HuH-7.5 (cell line): ENCODE measurements at places on chromosomes 4 and X.

DNA sequence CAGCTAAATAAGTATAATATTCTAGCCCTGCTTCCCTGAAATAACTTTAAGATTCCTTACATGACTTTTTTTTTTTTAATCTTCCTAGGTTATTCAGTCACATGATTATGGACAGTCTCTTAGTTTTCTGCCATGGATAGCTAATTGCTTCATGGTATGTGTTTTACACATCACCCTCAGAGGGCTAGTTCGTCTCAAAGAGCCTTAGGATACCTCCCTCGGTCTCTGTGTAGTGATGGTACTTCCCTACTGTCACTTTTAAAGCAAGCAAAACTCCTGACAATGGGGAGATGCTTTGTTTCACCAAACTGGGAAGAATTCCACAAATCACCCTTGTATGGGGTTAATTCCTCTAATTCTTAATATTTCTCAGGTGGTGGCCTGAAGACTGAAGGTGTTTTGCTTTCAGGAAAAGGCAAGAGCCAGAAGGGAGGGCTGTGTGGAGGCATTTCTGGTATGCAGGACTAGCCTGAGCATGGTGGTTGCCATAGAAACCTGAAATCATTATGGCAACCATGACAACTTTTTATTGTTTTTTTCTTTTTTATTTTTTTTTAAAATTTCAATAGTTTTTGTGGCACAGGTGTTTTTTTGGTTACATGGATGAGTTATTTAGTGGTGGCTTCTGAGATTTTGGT, 70.4 kb downstream of the BEX3 start:
- DNase-seq: no peak

DNA sequence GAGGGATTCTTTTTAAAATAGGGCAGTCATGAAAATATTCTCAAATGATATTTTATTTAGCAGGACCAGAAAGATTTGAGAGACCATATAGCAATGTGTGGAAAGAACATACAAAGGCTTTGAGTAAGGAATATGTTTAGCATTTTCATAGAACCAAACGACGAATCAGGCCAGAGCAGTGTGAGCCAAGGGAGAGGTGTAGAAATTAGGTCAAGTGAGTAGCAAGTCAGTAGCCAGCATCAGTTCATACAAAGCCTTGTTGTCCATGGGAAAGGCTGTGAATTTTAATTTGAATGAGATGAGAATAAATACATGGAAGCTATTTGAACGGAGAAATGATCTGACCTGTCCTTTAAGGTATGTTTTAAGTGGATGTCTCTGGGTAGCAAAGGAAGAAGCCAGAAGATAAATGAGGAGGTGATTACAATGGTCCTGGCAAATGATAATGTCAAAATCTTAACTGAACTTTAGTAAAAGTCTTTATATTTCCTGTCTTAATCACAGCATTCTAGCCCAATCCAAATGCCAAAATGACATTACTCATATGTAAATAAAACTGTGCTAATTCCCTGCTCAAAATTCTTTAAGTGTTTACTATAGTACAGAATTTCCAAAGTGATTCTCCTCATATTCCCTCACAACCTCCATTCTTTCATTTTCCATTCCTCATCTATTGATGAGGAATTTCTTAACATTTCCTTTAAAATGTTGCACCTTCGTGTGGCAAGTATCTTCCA, 155.7 kb upstream of the SLIT2 start:
- DNase-seq: no peak

DNA sequence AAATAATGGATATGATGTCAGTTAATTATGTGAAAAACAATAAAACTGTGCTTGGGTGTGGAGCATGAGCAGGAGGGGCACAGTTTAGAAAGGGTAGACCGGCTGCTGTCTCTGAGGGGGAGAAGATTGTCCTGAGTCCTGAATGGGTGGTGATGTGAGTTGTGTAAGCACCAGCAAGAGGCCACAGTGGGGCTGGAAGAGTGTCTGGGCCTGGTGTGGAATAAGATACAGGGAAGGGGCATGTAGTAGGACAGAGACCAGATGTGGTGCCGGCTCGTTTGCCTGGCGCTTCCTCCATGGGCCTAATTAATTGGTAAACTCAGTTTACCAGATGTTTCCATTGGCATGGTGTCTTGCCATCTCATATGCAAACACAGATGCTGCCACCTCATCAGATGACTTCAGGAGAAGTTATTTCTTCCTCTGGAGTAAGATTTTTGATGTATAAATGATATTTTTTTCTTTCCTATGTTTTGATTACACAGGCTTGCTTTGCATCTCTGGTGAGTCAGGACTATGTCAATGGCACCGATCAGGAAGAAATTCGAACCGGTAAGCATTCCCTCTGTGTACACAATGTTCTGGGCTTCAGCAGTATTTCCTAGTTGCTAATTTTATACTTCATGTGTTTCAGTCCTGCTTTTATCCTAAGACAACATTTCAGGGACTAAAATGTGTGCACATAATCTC, 5.1 kb downstream of the MED28 start:
- no peak for DNase-seq

GRCh38 chr4:16110661-16111290, 27.0 kb upstream of the PROM1 start:
- DNase-seq: no peak

DNA sequence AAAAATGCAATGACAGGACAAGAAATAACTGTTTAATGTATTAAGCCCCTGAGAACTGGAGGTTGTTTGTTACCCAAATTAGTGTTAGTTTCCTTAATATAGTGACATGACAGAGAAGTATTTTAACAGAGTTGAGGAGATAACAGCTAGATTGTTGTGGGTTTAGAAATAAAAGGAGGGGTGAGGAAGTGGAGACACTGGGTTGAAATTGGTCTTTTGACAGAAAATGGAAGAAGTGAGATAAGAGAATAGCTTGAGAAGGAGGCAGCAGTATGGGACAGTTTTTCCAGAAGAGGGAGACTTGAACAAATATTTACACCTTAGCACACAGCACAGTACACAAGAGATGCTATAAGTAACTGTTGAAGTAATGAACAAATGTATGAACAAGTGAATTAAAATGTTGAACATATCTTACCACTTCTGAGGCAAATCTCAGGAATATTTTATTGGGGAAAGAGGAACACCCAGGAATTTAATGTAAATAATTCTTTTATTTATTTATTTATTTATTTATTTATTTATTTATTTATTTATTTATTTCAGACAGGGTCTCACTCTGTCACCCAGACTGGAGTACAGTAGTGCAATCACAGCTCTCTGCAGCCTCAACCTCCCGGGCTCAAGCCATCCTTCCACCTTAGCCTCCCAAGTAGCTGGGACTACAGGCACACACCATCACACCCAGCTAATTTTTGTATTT, 58.0 kb upstream of the EGFL6 start:
- DNase-seq: no peak

GRCh38 chrX:17553961-17554482, 179.0 kb downstream of the NHS start:
- DNase-seq: no peak

DNA sequence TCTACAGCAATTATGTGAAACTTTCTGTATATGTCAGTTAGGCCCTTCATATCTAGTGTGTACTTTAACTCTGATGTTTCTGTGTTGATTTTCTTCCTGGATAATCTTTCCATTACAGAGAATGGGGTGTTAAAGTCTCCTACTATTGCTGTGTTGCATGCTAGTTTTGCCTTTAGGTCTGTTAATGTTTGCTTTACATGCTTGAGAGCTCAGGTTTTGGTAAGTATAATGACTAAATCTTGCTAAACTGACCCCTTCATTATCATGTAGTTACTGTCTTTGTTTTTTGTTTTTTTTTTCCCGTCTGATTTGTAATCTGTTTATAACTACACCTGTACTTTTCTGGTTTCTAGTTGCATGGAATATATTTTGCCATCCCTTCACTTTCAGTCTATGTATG, 63.6 kb upstream of the UGT2B15 start:
- DNase-seq: no peak

- DNase-seq: no peak
Observed at GRCh38 chrX:42797651-42798269, 19.8 kb upstream of the PPP1R2C start.

DNA sequence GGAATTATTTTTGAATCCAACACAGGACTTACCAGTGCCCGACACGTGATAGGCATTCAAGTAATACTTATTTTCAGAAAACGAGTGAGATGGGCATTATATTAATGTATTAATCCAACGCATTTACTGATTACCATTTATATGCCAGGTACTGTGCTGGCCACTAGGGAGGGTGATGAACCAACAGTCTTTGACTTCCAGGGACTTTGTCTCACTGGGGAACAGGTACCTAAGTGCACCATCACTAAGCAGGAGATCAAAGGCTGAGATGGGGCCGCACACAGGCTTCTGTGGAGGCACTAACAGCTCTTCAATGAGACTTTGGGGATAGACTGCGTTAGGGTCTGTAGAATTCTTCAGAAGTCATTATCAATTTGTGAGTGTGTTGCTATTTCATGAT, 5.7 kb upstream of the TADA2B start:
- no peak for DNase-seq

GRCh38 chrX:18557879-18558278, 114.0 kb downstream of the RS1 start:
- no peak for DNase-seq

GRCh38 chrX:30787012-30787411, 102.0 kb downstream of the TAB3 start:
- no peak for DNase-seq

- DNase-seq: no peak
Observed at GRCh38 chrX:55908661-55909212, 191.2 kb downstream of the RRAGB start.

DNA sequence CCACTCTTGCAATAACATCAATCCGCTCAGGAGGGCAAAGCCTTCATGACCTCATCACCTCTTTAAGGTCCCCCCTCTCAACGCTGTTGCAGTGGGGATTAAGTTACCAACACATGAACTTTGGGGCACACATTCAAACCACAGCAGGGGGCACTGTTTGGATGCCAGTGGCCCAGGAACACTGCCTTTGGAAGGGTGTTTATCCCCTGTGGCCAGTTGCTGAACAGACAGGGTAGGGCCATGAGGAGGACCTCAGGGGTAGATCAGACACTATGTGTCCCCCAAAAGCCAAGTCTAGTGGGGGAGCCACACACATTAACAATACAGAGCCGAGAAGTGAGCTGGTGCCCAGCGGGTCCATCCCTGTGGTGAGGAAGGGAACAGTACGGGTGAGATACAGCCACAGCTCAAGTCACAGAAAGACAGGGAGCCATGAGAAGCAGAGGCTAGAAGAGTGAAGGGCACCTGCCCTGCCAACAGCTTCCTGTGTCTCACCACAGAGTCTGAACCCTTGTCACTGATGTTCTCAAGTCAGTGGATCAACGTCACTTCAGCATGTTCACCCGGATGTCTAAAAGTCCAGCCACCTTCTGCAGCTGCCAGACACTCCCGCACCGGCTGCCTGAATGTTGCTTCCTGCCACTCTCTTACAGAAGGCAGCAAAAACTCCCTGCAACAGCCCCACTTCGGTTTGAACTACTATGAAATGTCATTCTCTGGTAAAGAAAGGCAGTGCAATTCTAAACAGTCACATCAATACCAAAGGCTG, 19.9 kb upstream of the MXD4 start:
- DNase-seq: no peak

GRCh38 chr4:95044324-95044837, 286.6 kb downstream of the BMPR1B start:
- no peak for DNase-seq

GRCh38 chrX:132393992-132394391, 94.8 kb downstream of the MBNL3 start:
- no peak for DNase-seq

GRCh38 chr4:136009258-136009832, 1522.9 kb downstream of the PCDH18 start:
- no peak for DNase-seq

- no peak for DNase-seq
Observed at GRCh38 chr4:14478504-14478903, 523.8 kb upstream of the CPEB2 start.

DNA sequence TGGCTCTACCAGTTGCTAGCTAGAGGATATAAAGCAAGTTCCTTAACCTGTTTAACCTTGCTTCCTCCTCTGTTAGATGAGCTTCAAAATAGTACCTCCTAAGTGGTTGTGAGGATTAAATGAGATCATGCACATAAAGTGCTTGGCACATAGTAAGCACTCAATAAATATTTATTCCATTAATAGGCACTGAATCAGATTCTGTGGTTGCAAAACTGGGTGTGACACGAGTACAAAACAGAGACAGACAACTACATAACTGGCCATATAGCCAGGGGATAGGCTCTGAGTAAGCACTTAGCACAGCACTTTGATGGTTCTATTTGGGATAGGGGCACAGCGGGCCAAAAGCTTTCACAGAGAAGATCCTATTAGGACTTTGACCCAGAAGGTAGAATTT, 150.3 kb downstream of the RELL1 start:
- DNase-seq: no peak

DNA sequence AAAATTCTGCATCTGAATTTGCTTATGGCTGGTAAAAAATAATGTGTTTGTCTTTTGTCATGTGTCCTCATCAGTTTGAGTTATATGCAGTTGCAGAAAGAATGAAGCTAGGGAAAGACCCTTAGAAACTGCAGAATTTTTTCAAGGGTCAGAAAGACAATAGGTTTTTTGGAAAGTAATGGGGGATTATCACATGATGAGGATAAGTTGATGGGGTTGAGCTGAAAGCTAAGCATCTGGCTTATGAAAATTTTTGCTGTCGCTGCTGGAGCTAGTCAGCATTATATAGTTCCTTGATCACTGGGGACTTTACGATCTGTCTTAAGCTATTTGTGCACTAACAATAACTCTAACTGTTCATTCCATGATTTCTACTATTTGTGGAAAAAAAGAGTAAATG, 331.7 kb downstream of the PPARGC1A start:
- DNase-seq: no peak

DNA sequence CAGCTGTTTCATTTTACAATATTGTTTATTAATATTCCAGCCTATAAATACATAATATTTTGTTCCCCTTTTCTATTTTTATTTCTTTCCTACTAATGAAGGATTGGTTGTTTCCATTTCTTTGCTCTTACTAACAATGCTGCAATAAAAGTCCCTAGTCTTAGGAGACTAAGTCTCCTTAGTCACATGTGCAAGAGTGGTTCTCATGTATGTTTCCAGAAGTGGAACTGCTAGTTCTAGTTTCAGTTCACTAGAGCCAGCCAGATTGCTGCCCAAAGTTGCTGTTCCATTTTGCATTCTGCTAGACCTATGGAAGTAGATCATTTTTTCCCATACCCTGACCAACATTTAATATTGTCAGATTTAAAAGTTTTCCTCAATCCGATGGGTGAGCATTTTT, 44.3 kb downstream of the CNGA1 start:
- no peak for DNase-seq

GRCh38 chr4:159768016-159768415, 665.1 kb downstream of the RAPGEF2 start:
- DNase-seq: no peak
